Daoy (cell line): ENCODE measurements at places on chromosomes 2 and 18. TPM values are rescaled to one million over a fixed set of nuclear protein-coding genes. Genes with fewer than 3 reads are reported as not detected.
A peak's percentile ranks its signal among the peaks of the same experiment; 100 is the strongest.

DNA sequence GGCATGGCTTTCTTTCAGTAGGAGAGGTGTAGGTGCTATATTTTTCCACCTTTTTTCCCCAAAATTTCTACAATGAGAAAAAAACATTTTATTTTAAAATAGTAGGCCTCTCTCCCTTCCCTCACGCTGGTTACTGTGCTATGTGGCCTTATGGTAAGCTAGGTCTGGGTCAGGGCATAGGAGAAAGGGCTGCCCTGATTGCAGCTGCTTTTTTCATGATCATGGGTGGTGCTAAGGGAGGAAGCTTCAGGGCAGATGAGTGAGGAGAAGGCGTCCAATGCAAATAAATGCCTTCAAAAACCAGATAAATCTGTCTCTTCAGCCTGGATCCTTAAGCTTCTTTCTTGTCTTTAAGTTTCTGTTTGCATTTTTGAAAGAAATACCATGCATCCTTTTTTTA is 246.4 kb downstream of the ALPK2 start:
- DNase-seq: no peak

DNA sequence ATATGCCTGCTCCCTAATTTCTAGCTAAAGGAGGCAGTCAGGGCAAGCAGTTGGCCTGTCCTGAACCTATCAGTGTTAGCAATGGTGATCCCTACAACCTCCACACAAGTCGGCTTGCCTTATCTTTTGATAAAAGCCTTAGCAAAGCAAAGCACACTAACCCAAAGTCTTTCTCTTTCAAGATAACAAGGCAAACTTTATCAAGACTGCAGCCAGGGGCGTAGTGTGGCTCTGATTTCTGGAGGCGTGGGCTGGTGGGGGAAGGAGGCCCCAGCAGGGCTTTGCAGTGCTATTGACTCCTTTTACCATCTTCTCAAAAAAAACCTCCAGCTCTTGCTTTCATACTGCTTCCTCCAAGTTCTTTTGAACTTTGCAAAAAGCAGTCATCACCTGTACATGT is 40.2 kb upstream of the LAMA1 start:
- DNase-seq: no peak

DNA sequence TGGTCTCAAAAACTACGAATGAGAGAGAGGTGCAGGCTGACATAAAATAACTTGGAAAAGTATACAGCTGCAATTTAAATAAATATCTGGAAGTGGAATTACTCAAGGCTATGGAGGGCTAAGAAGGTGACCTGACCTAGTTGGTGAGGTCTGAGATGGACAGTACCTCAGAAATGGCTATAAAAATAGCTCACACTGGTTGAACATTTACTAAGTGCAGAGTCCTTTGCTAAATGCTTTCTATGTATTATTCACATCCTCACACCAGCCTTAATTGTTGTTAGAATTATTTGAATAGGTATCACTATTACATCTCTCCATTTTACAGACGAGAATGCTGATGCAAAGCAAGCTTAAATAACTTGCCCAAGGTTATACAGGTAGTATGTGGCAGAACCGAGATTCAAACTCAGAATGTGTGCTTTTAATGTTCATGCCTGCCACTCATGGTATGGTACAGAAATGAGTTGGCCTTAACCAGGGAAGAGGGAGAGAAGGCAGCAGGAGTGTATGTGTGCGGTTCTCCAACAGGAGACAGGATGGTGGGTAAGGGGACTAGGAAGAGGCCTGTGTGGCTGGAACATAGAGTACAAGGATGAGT is 37.4 kb downstream of the MRPL44 start:
- no peak for DNase-seq

DNA sequence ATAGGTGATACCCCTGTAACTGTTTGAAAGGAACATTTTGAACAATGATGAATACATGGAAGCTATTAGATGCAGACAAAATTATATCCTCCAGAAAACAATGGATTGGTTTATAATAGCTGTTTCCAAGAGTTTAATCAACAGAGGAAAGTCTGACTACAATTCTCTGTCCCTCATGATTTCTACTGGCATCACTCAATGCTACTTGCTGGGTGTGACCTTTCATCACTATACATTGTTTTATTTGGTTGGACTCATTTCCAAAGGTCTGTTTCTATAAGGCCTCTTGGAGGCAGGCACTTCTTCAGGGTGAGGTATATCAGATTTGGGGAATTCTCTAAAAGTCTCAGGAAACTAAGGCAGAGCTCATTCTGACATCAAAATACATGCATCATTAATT is 636.1 kb upstream of the SLC8A1 start:
- no peak for DNase-seq

DNA sequence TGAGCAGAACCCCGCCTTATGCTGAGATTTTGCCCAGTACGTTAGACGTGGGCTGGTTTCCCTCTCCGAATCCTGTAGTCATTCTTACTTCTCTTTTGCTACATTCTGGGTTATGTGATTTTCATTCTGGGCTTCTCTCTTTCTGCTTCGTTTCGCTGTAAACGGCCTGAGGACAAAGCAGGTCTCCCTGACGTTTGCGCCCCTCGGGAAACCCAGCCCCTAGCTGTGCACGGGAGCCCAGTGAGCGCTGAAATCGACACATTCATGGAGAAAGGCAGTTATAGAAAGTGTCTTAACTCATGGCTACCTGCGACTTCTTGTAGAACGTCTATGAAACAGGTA is 22.7 kb upstream of the MC5R start:
- DNase-seq: no peak

- no peak for DNase-seq
Observed at GRCh38 chr2:203413796-203414195, 85.6 kb downstream of the ABI2 start.

DNA sequence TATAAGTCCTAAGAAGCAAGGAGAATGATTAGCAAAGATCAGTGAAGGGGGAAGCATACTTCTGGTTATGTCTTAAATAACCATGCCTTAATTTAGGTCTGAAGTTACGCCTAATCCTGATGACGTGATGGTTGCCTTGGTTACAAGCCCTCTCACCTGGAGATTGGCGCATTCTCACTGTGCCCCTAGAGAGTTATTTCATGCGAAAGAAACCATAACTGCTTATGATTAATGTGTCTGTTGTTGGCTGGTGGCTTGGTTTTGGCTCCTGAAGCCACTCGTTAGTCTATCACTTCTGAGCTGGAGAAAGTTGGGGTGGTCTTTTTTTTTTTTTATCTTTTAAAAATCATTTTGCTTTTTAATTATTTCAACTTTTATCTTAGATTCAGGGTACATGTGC is 47.0 kb downstream of the TNFRSF11A start:
- DNase-seq: peak; percentile 39

GRCh38 chr2:215427585-215427984 is 8.3 kb downstream of the FN1 start:
- no peak for DNase-seq

GRCh38 chr2:189204322-189204941 is 24.9 kb upstream of the COL5A2 start:
- peak; percentile 27 for DNase-seq

DNA sequence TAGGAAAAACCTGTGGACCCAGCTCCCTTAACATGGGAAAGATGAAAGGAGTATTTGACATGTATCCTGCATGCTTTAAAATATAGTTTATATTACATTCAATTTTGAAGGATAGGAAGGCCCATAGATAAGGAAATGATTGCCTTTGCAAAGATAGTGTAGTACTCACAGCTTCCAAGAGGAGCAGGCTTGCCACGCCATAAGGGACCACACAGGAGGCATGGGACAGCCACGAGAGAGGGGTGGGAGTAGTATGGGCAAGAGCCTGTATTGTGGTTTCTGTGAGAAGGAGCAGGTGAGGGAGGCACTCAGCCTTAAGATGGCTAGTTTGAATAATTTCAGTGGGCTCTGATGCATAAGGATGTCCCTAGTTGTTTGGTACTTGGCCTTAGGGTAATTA is 740.3 kb downstream of the SATB2 start:
- no peak for DNase-seq

GRCh38 chr2:119402645-119403560 is 28.8 kb upstream of the TMEM37 start:
- no peak for DNase-seq

DNA sequence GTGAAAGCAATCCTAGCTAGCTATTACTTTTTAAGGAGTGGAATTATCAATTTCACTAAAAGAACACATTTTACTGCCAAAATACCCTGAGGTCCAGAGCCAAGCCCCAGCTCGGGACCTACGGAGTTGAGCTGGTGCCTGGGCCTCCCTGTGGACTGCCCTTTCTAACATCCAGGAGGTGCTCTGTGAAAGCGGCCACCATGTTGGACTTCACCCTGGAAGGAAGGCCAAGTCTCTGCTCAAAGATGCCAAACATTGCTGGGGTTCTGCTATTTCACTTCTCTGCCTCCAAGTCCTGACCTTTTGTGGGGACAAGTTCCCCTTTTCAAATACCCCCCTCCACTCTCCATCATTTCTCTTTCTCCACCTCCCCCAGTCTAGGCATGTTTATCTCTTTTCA is 498.7 kb upstream of the RAB6C start:
- DNase-seq: no peak

GRCh38 chr18:71727909-71728308 is 816.2 kb downstream of the CBLN2 start:
- DNase-seq: no peak

DNA sequence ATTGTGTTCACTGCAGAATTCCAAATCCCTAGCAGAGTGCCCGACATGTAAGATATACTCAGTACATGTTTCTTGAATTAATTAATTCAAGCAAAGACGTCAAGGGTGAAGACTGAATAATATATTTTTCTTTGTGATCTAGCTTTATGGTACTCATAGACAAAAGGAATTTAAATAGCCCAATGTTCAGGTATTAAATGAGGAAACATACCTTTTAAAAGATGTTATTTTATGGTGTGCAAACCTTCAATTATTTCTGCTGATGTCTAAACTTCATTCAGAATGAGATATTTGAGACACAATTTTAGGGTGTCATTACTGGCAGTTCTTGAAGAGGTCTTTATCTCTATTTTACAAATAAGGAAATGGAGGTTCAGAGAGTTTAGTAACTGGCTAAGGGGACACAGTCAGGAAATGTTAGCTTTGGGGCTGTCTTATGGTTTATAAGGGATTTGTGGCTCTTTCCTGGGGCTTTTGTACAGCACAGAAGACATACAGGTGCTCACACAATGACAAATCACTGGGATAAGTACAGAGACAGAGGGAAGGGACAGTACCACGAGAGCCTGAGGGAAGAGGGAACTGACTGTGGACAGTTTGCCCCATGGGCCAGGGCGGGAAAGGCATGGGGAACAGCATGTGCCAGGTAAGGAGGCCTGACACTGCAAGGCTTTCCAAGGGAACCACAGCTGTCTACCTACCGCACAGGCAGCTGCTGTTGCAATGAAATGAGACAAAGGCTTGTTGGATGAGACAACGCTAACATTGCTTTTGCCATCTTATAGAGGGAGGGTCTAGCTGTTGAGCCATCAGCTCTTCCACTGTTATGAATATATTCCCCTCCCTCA is 155.3 kb downstream of the DDX1 start:
- DNase-seq: no peak

NEU4 gene
- total RNA-seq: not detected in 2 replicates

PLGLB1 gene
- 0.29 and 1.3 TPM in 2 replicates for total RNA-seq

REEP1 gene
- 4.1 TPM in 2 replicates for total RNA-seq

VWA3B gene
- total RNA-seq: 0.77 TPM in 1 of 2 replicates, not detected in the other

POTEI gene
- 0.06 and 0.40 TPM in 2 replicates for total RNA-seq

ITGAV gene
- 118 and 128 TPM in 2 replicates for total RNA-seq

FBXO41 gene
- 0.98 and 1.3 TPM in 2 replicates for total RNA-seq
